Activated CD8-positive, alpha-beta memory T cell treated with anti-CD3 and anti-CD28 coated beads for 4 hours (primary cell): ENCODE measurements at places on chromosomes 3 and 15.

DNA sequence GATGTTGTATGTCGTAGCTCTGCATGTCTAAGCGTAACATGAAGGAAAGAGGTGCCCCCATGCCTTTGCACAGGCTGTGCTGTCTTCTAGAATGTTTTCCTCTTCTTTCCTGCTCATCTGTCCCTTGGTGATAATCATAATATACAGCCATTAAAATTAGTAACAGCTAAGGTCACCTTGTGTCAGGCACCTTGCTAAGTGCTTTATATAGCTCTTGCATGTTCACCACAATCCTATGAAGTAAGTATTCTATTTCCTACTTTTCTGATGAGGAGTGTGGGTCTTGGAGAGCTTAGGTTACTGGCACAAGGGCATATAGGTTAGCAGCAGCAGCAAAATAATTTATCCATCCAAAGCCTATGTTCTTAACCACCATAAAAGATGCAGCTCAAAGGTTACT lies 754.4 kb downstream of the NTRK3 start:
- DNase-seq: no peak

- no peak for DNase-seq
Measured at GRCh38 chr15:34353627-34354026, 10.5 kb downstream of the NUTM1 start.

- DNase-seq: no peak
Measured at GRCh38 chr3:143060906-143061305, 58.7 kb upstream of the CHST2 start.

GRCh38 chr3:18443665-18444594 lies 18.8 kb upstream of the SATB1 start:
- DNase-seq: no peak

DNA sequence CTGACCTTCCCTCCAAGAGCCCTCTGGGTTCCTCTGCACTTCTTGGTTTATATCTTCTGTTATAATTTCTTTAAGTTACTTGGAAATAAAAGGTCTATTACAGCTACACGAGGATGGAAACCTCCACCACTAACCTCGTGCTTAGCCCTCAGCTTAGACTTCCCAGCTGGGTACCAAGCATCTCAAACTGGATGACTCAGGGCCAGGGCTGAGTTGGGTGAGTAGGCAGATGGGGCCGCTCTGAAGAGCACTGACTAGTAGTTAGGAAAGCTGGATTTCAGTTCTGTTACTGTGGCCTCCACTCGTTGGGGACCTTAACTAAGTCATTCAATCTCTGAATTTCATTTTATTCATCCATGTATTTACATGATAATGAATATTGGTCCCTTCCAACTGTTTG lies 1036.6 kb downstream of the IGSF11 start:
- no peak for DNase-seq

DNA sequence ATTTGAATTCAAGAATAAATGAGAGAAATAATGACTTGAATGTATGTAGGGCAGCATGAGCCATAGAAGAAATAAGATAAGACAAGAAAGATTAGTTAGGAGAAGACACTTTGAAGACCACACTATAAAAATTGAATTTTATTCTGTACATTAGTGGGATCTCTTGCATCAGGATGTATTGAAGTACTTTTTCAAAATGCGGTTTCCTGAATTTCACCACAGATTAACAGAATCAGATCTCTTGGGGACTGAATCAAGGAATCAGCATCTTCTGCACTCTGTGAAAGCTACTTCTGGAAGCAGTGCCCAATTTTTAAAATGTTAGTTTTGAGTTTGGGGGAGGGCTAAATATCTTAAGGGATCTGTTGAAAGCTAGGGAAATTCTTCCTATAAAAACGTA lies 763.9 kb upstream of the GOLIM4 start:
- DNase-seq: no peak

DNA sequence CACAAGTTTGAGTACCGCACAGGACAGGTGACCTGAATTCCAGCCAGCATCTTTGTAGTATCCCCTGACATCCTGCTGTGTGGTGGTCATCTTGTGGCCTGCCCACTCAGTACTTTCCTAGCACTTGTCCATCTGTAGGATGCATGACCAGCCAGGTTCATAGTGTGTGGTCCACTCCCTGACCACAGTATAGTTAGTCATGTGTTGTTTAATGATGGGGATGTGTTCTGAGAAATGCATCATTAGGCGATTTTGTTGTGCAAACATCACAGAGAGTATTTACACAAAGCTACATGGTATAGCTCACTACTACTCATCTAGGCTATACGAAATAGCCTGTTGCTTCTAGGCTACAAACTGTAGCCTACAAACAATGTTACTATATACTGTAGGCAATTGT lies 16.9 kb upstream of the RBPMS2 start:
- DNase-seq: no peak

GRCh38 chr3:15291589-15292541 lies 40.5 kb downstream of the SH3BP5 start:
- peak; percentile 48 for DNase-seq

- DNase-seq: no peak
Measured at GRCh38 chr3:145882436-145882835, 278.5 kb downstream of the PLOD2 start.

DNA sequence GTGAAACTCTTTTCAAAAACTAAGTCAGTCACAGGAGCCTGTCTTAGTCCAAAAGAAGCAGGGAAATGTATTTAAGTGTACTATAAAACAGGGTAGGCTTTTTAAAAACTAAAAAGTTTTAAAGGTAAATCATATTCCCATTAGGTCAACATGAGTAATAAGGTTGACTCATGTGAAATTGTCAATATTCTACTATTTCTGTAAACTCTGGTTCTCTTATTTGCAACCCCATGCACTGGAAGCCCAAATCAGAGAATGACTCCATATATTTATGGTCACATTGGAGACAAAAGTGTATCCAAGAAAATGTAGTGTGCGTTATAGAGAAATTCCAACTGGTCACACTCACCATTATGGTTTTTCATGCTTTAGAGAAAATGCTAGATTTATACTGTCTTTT lies 600.3 kb upstream of the TGFBR2 start:
- no peak for DNase-seq

- DNase-seq: no peak
Measured at GRCh38 chr3:116614795-116615362, 94.7 kb upstream of the TUSC7 start.

DNA sequence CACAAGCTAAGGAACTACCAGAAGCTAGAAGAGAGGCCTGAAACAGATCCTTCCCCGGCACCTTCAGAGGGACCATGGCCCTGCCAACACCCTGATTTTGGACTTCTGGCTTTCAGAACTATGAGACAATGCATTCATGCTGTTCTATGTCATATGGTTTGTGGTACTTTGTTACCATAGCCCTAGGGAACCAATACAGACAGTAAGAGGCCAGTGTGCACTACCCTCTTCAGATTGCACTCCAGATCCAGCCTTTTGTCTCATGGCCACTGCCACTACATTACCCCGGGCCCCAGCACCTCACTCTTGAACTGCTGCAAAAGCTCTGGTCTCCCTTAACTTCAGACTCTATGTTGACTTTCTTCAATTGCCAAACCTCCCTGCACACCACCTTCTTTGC lies 24.0 kb downstream of the AAGAB start:
- no peak for DNase-seq

- no peak for DNase-seq
Measured at GRCh38 chr15:85587707-85588411, 206.9 kb downstream of the KLHL25 start.

DNA sequence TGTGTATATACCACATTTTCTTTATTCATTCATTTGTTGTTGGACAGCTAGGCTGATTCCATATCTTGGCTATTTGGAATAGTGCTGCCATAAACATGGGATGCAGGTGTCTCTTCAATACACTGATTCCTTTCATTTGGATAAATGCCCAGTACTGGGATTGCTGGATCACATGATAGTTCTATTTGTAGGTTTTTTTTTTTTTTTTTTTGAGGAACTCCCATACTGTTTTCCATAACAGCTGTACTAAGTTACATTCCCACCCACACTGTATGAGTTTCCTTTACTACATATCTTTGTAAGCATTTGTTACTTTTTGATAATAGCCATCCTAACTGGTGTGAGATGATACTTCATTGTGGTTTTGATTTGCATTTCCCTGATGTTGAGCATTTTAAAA lies 437.7 kb downstream of the DIPK2A start:
- no peak for DNase-seq

DNA sequence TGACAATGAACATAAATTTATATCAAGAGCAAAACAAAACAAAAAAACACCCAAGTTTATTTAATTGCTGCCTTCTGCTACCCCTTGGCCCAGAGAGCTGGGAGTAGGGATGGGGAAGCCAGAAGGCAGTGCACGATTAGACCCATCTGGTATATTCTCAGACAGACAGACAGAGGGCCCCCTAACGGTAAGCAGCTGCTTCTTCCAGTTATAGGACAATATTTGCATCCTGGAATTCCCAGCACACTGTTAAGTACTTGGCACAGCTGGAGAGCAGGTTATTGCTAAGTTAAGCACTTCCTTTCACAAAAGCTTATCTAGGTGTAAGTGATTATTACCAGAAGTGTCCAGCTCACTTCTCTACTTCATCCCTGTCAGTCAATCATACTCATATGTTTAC lies 39.3 kb downstream of the C2CD4B start:
- DNase-seq: no peak

- no peak for DNase-seq
Measured at GRCh38 chr3:135197246-135197645, 402.2 kb downstream of the EPHB1 start.

GRCh38 chr15:98952381-98952803 lies 55.2 kb downstream of the PGPEP1L start:
- DNase-seq: no peak

- DNase-seq: no peak
Measured at GRCh38 chr15:36912311-36912712, 188.0 kb downstream of the MEIS2 start.

GRCh38 chr15:42056934-42057798 lies 36.3 kb upstream of the PLA2G4E start:
- peak; percentile 16 for DNase-seq

DNA sequence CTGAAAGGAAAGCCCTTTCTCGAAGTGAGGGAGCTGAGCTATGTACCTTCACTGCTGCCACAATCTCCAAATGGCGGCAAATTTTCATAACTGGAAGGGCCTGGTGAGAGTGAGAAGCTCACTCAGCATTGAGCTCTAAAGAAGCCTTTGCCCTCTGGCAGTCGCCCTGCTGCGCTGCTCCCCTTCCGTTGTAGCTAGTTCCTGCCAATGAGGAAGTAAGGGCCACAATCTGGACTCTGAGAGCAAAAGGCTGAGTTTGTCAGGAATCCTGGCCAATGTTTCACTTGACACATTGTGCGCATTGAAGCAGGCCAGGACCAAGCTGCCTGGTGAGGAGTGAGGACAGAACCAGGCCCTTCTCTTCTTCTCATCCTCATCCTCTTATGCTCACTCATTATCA lies 579.5 kb downstream of the PDCD6IP start:
- DNase-seq: no peak

- no peak for DNase-seq
Measured at GRCh38 chr3:150494411-150494977, 51.8 kb downstream of the SERP1 start.

DNA sequence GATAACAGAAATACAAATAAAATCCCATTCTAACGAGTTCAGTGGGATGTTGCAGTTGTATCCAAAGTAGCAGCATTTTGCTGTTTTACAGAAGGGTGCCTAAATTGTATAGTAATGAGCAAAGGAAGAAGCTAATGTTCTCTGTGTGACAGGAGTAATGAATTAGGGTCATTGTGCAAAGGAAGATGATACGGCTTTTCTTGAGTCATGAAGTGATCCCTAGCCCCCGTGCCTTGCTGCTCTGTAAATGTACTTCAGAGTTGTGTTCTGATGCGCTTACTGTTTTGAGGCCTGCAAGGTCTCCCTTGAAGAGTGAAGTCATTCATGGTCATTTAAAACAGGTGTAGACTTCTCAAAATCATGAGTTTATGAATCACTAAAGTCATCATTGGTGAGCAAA lies 37.9 kb downstream of the ATP1B3 start:
- no peak for DNase-seq

GRCh38 chr15:30038667-30039523 lies 43.9 kb upstream of the GOLGA8J start:
- DNase-seq: no peak

- no peak for DNase-seq
Measured at GRCh38 chr15:41631880-41632470, 28.2 kb upstream of the MGA start.

DNA sequence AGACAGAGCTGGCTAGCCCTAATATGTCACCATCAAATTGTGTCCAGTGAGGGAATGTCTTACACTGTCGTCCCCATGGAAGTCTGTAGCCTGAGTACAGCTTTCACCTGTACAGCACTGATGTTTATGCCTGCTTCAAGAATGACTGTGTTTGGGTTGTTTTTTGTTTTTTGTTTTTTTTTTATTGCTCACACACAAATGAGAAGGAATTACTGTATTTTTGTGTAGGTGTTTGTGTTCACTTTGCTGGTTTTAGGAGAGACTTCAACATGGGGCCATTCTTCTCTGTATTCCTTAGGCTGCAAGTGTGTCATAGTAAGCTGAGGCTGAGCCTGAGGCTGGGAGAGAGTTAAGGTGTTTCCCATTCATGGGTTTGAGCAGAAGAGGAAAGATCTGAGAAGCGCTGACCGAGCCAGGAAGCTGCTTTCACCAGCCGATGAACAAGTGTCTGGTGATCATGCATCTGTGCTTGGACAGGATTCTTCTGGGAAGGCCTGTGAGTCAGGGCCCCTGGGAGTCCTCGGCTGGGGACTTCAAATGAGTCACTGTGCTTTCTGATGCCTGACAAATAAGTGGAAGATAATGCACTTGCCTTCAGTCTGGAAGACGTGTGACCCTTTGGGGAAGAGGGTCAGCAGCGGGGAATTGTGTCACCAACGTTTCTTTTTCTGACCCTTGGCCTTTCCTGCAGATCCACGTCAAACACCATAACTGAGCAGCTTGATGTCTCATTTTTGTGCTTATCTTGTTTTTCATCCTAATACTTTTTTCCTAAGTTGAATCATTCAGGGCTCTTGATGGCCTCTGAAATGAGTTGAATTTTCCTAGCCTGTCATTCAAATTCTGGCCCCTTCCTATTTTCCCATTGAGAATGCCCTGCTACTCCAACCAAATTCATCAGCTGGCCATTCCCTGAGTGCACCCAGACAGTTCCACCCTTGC lies 36.7 kb upstream of the ZBTB38 start:
- no peak for DNase-seq

DNA sequence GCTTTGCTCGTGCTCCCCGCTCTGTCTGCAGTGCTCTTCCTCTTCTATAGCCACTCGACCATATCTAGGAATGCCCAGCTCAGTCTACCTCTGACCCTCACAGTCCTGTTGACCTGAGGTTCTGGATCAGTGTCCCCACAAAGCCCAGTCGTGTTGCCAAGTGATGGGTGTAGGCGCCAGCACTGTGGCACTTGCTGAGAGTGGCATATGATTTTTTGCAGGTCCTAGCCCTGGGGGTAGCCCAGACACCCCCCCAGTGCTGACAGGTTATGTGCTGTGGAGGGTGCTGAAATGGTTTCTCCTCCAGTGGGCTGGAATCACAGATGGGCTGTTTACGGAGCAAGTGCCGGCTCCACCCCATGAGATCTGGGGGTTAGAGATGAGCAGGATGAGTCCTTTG lies 32.5 kb downstream of the ACAD9 start:
- no peak for DNase-seq

- DNase-seq: no peak
Measured at GRCh38 chr3:188817935-188818269, 353.9 kb upstream of the TPRG1 start.
